Fibroblast of lung (primary cell): ENCODE measurements at places on chromosomes 7 and 10. TPM values are rescaled to one million over a fixed set of nuclear protein-coding genes. Genes with fewer than 3 reads are reported as not detected.

- DNase-seq: no peak
Observed at GRCh38 chr7:135920478-135920877, 56.7 kb downstream of the MTPN start.

DNA sequence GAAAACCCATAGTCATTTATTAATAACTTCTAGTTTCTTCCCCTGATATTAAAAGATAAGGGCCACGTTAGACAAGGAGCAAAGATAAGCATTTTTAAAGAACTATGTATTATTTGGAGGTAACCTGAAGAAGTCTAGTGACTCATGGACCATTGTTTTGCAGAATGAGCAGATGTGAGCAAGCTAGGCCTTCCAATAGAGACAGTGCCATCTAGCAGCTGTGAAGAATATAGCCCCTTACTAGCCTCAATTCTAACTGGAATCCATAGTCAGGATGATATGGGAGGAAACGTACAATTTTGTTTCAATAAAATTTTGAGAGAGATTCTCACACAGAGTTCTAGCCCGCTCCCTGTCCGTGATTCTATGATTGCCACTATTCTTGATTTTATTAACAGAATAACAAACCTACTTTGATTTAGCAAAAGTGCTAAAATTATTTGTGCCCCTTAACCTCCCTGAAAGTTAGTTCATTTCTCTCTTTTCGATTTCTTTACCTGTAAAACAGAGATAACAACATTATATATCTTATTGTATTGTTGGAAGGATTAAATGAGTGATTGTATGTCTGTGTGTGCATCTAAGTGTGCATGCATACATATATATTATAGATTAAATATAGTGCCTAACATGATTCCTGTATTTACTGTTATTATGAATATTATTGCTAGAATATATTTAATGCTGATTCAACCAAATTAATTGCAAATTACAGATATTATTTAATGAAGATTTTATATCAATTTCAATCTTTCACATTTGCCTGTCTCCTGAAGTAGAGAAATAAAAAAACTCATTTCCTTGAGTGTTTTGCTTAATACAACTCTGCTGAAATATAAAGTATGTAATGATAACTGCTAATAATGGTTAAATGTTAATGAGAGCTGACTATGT lies 22.7 kb downstream of the FAM237B start:
- peak; percentile 74 for DNase-seq

- DNase-seq: peak; percentile 12
Observed at GRCh38 chr7:38374507-38374906, 101.1 kb upstream of the TARP start.

- DNase-seq: no peak
Observed at GRCh38 chr10:63537536-63537935, 16.3 kb downstream of the REEP3 start.

- no peak for DNase-seq
Observed at GRCh38 chr7:150962553-150963399, 15.3 kb downstream of the KCNH2 start.

GRCh38 chr10:122498521-122498920 lies 37.2 kb downstream of the HTRA1 start:
- DNase-seq: no peak

DNA sequence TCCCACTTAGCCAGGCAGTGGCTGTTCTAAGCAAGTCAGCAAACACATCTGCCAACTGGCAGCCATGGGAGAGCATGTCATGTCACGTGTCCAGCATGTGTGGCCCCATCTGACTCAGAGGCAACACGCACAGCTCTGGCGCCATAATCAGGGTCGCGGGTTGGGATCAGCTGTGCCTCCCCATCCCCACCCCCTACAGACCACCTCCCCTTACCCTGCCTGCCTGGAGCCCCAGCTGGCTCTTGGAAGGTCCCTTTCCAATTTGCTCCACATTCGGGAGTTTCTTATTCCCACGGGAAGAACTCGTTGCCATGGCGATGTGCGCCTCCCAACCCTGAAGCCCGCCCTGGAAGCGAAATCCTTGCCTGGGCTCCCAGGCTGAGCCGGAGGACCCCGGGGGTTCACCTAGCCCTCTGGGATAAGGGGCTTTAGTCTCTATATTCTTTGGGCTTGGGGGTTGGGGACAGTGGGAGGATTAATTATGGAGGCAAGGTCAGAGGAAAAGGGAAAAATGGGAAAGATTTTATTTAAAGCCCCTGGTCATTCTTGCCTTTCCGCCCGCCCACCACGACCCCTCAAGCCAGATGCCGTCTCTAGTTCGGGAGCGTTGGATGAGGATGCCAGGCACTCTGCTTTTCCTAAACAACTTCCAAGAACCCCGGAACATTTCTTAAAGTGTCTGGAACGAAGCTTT lies 283.7 kb downstream of the ZEB1 start:
- DNase-seq: peak; percentile 77

- DNase-seq: peak; percentile 4
Observed at GRCh38 chr7:126449611-126450268, 803.0 kb downstream of the GRM8 start.

TMEM236 gene
- total RNA-seq: under 0.01 and 0.17 TPM in 2 replicates

DNA sequence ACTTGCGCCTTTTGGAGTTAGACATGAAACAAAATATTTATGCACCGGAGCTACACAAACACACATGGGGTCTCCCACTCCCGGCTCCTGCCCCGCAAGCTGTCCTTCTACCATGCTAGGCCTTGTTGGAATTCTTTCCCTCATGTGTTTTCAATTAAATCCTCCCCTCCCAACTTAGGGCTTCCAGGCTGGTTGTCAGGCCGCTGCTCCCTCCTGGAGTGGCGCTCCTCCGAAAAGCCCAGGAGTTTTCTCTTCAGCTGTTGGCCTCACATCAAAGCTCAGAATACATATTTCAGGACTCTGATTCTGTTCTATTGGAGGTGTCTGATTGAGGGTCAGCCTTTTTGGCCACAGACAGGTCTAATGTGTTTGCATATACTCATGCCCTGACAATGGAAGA lies 113.3 kb downstream of the FANK1 start:
- DNase-seq: no peak

DNA sequence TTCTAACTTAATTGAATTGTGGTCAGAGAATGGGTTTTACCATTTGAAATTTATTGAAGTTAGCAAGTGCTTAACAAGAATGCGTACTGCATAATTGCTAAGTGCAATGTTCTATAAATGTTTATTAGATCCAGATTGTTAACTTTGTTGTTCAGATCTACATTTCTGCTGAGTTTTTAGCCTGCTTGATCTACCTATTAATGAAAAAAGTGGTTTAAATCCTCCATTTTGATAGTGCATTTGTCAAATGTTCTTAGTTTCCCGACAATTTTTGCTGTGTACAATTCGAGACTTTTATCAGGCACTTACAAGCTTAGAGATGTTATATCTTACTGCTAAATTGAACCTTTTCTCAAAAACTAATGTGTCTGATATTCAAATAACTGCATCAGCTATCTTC lies 156.4 kb upstream of the ADCY1 start:
- no peak for DNase-seq

- DNase-seq: peak; percentile 66
Observed at GRCh38 chr10:122113161-122113944, 124.4 kb downstream of the TACC2 start.

DNA sequence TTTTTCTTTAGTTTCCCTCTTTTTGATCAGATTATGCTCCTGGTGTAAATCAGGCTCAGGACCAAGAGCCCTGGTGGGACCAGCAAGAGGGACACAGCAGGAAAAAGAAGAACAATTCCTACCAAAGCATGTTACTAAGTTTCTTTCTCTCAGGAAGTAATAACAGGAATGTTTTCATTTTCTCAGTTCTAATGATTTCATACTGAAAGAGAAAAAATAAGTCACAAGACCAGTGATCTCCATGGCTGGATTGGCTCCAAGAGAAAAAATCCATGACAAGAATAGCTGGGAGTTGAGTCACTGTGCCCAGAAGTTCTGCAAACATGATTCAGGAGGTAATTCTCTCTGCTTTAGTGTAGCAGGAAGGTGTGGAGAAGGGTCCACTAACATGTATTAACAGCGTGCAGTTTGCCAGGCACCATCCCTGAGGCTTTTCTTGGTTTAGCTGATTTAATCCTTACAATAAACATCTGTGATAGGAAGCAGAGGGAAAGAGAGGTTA lies 23.8 kb upstream of the IFIT2 start:
- peak; percentile 97 for DNase-seq

DNA sequence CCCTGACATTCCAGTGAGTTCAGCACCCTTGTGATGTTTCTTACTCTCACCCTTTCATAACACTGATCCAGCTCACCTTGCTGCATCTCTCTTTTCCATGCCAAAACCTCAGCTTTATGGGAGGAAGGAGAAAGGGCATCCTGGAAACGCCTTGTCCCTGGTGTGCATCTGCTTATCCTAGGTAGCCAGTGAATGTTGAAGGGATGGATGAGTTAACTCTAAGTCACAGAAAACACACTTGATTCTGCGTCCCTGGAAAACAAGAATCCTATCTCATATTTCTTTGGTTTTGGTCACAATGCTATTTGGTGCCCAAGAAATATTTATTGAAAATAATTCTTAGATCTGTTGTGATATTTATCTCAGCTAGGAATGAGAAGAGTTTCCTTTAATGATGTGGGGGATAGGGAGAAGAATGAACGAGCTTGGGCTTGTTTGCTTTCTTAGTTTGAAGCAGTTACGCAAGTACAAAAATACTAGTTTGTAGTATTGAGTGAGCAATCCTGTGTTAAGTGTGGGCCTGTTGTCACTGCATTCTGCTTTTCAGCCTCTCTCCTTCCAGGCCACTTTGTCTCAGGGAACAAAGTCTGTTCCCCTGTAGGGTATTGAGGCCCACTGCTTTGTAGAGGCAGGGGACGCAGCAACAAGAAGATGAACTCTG lies 126.5 kb downstream of the ARID5B start:
- DNase-seq: no peak

GRCh38 chr7:50974240-50974639 lies 191.5 kb upstream of the GRB10 start:
- DNase-seq: no peak

BAMBI gene
- 4.6 and 5.6 TPM in 2 replicates for total RNA-seq

DNA sequence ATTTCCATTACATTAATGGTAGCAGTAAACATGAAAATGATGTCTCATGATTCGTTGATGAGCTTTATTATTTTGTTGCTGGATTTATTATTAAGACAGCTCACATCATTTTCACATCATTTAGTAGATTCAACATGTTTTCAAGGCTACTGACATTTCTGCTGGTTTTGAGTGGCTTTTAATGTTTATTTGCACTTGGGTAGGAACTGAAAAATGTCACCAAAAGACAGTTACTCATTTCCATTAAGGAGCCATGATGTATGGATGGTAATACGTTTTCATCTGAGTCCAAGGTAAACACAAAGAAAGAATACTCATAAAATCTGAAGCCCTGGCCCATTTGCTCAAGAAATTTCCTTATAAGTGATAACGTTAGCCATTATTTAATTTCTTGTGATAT lies 14.8 kb downstream of the PDK4 start:
- DNase-seq: no peak

DNA sequence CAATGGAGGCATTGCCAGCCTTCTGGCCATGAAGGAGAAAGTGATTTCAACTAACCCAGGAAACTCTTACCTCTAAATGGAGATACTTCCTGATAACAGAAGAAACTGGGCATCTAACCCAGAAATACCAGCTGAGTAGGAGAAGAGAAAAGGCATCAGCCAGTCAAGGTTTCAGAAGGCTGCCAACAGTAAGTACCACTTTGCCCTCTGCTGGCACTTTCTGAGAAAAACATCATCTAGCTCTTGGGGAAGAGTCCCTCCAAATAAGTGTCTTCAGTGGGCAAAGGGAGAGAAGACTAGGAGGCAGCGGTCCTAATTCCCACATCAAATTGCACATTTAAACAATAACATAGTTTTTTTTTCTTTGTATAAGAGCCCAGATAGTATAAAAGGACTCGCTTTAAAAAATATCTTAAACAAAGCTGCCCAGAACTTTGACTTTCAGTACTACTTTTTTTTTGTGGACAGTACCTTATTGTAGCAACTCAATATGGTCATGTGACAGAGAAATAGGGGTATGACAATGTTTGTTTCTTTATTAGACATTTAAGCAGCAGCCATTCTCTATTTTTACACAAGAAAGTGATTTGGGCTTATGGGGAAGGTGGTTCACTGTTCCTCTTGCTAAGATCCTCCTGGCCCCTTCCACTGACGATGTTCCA lies 157.3 kb downstream of the CTTNBP2 start:
- DNase-seq: peak; percentile 76

GRCh38 chr10:47350671-47351640 lies 2.8 kb downstream of the RBP3 start:
- no peak for DNase-seq

CADPS2 gene
- total RNA-seq: 32.2 and 40.8 TPM in 2 replicates

CFAP69 gene
- 6.2 and 7.1 TPM in 2 replicates for total RNA-seq

PNLIPRP1 gene
- not detected in 2 replicates for total RNA-seq
